Stimulated activated CD8-positive, alpha-beta memory T cell treated with anti-CD3 and anti-CD28 coated beads, Interleukin-4, amount 100 ng/mL, for 1 hour (primary cell): ENCODE measurements at places on chromosomes 6 and 20.

DNA sequence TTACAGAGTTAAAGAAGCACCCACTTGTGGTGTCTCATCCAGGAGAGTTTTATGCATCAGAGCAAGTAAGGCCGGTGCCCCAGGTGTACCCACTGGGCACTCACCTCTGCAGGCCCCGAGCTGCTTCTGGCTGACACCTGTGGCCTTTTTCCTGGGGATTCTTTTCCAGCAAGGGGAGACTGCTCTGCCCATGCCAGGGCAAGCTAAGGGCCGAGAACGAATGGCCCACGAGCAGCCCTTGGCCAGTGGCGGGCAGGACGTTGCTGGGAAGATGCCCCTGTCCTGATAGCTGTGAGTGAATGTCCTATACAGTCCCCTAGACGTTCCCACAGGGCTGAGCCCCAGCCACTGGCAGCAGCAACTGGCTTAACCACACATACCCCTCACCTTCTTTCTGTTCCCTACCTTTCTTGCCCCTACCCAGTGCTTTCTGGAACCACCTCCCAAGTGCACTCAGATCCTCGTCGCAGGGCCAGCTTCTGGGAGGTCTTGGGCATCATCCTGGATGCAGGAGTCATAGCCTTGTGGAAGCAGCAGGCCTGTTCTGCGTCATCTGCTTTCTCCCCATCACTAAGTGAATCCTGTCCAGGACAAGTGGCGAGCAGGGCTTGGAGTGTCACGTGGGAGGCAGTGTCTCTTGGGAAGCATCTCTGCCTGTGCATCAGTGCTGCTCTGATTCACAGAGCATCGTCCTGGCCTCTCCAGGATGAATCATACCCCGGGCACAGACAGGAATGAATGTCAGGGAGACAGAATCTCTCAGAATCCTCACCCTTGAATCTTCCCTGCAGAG lies 32.5 kb downstream of the SYNDIG1 start:
- no peak for DNase-seq

DNA sequence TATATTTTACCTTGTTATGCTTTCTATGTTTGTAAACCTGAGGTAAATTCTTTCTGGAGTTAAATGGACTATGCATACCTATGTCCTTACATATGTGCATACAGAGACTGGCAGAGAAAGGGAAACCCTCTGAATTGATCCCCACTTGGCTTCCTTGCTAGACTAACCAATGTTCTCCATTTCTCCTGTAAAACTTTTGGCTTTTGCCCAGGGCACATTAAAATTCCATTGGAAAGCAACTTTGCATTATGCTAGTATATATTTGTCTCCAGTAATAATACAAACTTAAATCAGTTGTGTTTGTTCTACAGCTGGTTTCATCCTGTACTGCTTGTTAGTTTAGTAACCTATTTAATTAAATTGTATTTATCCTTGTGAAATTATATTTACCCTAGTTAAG lies 646.0 kb upstream of the MARCKS start:
- DNase-seq: no peak

DNA sequence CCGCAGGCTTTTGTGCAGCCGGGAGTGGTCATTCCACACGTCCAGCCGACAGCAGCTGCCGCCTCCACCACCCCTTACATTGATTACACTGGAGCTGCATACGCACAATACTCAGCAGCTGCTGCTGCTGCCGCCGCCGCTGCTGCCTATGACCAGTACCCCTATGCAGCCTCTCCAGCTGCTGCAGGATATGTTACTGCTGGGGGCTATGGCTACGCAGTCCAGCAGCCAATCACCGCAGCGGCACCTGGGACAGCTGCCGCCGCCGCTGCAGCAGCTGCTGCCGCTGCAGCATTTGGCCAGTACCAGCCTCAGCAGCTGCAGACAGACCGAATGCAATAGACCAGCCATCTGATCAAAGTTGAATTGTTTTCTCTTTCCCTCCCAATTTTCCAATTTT lies 10.6 kb downstream of the RBM24 start:
- no peak for DNase-seq

DNA sequence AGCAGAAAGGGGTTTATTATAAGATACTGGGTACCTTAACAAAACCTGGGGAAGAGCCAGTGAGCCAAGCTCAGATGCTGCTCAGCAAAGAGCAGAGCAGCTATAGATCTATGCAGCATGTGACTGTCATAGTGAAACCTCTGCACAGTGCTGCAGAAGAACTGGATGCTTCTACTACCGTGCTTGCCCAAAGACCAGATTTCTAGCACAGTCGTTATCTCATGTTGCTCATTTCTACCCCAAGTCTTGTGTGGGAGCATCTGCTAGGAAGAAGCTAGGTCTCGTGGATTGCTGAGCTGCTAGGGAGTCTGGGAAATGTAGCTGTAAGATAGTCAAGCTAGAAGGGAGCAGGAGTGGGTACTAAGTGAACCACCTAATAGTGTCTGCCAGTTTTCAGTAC lies 31.7 kb upstream of the GNRH2 start:
- DNase-seq: no peak

DNA sequence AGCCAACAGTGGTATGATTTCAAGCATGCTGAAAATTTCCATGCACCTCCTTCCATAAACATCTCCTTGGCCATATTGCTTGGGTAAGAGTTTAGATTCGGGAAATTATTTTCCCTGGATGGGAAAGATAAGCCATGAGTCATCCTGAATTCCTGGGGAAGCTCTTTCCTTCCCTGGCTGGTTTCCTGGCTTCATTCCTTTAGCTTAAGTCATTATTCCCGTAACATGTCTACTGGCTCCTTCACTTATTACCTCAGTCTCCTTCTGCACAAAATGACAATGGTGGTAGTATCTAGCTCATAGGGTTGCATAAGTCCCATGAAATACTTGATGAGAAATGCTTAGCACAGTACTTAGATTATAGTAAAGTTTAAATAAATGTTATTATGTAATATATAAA lies 27.6 kb downstream of the TINAG start:
- no peak for DNase-seq

GRCh38 chr20:10094566-10095173 lies 59.9 kb downstream of the ANKEF1 start:
- DNase-seq: no peak

GRCh38 chr6:138988469-138988834 lies 399 bp upstream of the REPS1 start:
- DNase-seq: no peak

GRCh38 chr6:17032590-17032987 lies 69.3 kb upstream of the STMND1 start:
- DNase-seq: no peak

DNA sequence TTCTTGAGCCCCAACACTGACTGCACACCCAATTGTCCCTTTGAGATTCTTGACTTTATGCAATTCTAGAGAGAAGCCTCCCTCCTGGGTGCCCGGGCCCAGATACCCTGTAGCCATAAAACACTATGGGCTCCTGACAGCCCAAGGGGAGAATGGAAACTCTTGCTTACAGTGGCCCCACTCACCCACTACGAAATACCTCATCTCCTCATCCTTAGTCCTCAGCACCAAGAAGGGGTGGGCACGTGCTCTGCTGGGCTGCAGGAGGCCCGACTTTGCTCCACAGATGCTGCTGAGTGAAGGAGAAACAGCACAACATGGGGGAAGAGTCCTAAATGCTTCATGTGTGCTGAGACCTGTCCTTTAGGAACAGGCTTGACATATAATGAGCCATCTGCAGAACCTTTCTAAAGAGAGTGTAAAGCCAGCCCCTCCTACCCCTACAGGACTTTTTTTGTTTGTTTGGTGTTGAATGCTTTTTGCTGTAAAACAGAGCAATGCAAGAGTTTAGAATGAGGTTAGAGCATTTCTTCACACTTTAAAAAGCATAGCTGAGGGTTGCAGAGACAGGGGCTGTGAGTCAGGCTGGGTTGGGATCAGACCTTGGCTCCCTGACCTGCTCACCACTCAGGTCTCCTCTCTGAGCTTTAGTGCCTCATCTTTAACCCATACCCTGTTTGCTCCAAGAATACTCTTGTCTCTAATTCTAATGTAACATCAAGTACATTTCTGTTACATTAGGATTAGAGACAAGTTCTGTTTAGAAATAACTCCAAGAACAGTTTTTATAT lies 17.6 kb upstream of the SIRPG start:
- no peak for DNase-seq

GRCh38 chr6:6943421-6943820 lies 164.3 kb upstream of the RREB1 start:
- no peak for DNase-seq

DNA sequence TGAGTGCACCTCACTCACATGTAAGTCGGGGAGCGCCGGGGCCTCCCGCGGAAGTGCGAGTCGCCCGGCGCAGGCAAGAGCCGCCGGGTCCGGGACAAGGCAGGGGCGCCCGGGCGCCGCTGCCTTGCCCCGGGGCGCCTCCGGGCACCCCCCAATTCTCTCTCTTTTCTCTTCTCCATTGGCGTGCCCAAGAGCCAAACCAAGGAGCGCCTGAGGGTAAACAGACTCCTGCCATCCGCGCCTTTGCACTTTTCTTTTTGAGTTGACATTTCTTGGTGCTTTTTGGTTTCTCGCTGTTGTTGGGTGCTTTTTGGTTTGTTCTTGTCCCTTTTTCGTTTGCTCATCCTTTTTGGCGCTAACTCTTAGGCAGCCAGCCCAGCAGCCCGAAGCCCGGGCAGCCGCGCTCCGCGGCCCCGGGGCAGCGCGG lies 36.8 kb downstream of the GNAS start:
- DNase-seq: no peak

DNA sequence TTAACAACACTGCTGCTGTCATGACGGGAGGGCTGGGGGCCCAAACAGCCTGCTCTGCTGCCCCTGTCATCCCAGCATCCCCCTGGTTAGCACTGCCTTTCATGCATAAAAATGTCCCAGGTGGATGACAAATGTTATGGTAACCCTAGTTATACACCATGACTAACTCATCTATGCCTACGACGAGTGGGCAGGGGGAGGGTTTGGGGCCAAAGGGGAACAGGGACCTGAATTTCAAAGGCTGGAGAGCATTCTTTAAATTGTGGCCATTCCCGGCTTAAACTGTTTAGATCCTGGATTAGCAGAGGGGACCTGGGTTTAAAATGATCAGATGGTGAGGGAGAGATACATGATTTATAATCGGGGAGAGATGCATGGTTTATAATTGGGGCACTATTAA lies 24.4 kb downstream of the GNAS-AS1 start:
- no peak for DNase-seq

- DNase-seq: no peak
Measured at GRCh38 chr20:60345106-60345505, 386.9 kb downstream of the CDH26 start.

GRCh38 chr6:227812-228338 lies 64.4 kb upstream of the DUSP22 start:
- DNase-seq: no peak

GRCh38 chr20:46065691-46066090 lies 24.1 kb downstream of the NCOA5 start:
- no peak for DNase-seq
